Stimulated activated CD8-positive, alpha-beta memory T cell treated with anti-CD3 and anti-CD28 coated beads, Interleukin-2, amount 100 ng/mL, for 1 hour (primary cell): ENCODE measurements at places on chromosomes 12 and 14.

DNA sequence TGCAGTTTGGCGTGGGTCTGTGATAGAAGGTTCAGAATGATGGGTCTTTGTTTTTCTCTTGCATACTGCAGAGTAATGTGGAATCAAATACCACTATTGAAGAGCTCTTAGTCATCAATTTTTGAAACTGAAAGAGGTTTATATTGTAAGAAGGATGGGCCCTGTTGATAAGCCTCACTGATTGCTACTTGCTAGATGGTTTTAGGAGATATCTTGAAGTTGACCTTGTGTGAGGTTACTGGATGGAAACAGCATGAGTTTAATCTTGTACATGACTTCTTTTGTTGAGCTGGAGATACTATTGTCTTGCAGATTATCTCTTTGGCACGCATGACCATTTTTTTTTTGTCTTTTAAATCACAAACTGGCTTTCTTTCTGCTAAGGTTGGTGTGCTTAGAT lies 13.8 kb downstream of the BICD1 start:
- no peak for DNase-seq

GRCh38 chr14:75543786-75544185 lies 21.5 kb downstream of the BATF start:
- no peak for DNase-seq

- DNase-seq, result no peak
Measured at GRCh38 chr12:1795221-1795784, 25.1 kb upstream of the LRTM2 start.

DNA sequence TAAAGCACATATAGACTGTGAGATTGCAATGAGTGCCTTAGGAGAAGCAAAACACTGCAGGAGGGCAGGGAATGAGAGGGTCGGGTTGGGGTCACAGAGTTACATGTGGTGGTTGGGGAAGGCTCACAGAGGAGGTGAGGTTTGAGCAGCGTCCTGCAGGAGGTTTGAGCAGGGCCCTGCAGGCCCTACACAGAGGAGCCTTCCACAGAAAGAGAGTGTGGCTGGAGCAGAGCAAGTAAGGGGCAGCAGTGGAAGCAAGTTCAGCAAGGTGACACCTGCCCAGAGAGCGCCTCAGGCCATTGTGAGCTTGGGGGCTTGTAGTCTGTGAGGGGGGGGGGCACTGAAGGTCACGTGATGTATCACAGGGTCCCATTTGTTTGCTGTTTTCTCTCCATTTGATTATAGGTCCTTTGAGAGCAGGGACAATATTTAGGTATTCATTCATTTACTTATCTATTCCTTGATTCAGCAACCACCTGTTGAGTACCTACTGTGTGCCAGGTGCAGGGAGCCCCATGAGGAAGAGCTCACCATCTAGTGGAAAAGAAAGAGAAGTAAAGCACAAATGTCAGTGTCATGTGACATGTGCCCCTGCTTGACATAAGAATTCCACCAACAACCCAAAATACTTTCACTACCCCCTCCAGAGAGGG lies 56.6 kb downstream of the GALNT16 start:
- no peak for DNase-seq

DNA sequence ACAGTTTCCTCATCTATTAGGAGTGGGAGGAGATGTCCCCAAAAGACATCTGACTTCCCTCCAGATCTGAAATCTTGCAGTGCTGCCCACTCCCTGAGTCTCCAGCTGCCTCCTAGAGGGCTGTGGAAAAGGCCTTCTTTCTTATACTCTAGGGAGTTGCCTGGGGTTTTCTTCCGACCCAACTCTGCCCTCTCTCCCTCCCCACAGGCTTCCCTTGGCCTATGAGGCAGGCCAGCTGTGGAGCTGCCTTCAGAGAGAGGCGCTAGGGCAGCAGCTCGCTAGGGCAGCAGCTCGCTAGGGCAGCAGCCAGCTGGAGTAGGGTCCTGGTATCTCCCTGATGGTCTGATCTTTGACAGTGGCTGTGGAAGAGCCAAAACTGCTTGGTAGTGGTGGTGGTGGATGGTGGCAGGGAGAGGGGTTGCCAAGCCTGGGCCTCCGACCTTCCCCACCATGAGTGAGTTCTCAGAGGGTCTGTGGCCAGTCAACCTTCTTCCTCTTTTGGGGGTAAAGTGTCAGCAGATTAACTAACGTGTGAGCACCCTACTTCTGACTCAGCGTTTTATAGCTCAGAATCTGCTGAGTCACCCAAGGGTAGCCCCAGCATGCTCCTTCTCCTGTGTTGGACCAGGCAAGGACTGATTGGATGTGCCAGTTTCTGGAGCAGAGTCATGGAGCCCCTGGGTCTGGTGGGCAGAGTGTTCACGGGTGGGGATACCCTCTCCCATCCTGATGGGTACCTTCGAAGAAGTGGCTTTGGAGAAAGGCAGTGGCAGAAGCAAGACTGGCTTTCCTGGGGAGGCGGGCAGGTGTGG lies 2.3 kb downstream of the SLC48A1 start:
- DNase-seq, result no peak

DNA sequence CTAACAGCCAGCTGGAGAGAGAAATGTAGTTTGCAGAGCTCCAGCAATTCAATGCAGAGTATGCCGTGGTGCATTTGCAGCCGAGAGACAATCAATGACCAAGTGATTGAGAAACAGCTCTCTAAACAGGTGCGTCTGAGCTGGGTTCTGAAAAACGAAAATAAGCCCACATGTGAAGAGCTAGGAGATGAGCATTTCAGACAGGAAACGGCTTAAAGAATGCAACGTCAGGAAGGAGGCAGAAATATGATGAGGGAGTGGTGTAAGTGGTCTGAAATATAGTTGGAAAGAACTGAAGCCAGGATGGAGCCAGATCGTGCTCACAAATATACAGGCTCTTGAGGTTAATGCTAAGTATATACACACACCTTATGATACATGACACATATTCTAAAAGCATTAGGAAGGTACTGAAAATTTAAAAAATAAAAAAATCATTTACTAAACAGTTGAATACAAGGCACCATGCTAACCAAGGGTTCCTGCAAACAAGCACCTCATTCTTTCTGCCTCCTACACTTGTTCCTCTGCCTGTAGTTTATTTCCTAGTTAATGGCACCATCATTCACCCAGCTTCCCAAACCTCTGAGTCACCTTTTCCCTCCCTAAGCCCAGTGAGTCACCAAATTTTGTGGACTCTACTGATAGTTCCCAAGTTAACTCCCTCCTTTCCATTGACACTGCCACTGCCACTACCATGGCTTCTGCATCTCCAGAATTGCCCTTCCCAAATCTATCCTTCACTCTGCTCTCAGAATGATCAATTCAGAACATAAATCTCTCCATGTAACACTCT lies 2.3 kb upstream of the GARIN2 start:
- DNase-seq, result no peak

DNA sequence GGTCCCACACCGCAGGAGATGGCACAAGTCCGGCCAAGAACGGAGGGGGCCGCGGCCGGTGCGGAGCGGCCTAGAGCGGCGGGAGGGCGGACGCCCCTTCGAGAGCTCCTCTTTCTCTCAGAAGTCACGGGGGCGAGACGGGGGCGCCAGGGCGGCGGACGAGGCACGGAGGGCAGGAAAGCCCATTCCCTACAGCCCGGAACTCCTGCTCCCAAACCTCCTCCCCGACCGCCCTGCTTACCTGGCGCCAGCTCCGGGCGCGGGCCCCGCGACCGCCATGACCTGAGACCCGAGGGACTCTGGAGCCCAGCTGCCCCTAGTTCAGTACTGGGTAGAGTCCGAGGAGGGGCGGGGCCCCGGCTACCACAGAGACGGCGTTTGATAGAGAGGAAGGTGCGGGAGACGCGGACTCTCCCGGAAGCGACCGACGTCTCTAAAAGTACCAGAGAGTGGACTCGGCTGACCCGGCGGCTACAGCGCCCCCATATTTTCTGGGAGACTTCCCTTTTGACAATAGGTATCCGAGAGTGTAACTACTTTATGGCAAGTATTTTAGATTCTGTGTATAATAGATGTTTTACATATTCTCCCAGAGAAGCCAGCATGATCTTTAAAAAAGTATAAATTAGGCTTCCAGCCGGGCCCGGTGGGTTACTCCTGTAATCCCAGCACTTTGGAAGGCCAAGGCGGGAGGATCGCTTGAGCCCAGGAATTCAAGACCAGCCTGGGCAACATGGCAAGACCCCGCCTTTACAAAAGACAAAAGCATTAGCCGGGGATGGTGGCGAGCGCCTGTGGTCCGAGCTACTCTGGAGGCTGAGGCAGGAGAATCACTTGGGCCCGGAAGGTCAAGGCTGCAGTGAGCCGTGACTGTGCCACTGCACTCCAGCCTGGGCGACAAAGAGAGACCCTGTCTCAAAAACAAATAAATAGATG lies at the start of gene ABCD4:
Gene ABCD4 (minus strand): TSS at position 301 of the 936 bp plus-strand sequence. CDS start 22 bp downstream, at position 279.
- DNase-seq, result peak; percentile 70

DNA sequence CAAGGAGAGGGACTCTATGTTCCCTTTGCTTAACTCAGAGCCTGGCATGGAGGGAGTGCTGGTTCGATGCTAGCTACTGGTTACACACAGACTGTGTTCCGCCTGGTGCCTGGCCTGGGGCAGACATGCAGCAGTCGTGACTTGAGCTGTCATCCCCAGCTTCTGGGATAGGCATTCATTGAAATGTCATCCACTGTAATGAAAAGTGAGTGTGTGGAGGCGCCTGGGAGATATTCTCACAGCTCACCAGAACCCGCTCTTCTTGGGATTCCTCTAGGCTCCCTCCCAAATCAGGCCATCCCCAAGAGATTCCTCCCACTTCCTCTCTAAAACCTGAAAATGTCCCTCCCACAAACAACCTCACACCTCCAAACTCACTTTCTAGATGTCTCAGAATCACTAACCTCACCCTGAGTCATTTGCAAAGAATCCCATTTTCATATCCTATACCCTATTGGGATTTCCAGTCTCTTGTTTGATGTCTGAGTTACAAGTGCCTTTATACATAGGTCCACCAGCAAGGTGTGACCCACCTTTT lies 82.8 kb downstream of the CRACR2A start:
- no peak for DNase-seq

- DNase-seq, result no peak
Measured at GRCh38 chr12:29730481-29730880, 53.3 kb downstream of the TMTC1 start.

- no peak for DNase-seq
Measured at GRCh38 chr12:93243689-93244513, 133.8 kb upstream of the NUDT4 start.

GRCh38 chr12:93103154-93103553 lies 174.1 kb upstream of the EEA1 start:
- DNase-seq, result no peak

GRCh38 chr14:70822530-70823185 lies 13.3 kb upstream of the MAP3K9 start:
- DNase-seq, result no peak

- no peak for DNase-seq
Measured at GRCh38 chr14:48027115-48027514, 351.7 kb upstream of the MDGA2 start.

- no peak for DNase-seq
Measured at GRCh38 chr14:28496364-28496763, 270.2 kb upstream of the FOXG1 start.

- no peak for DNase-seq
Measured at GRCh38 chr12:59407799-59408198, 188.0 kb upstream of the SLC16A7 start.
